B cell (primary cell): ENCODE measurements at places on chromosomes 12 and 14. TPM values are rescaled to one million over a fixed set of nuclear protein-coding genes. Genes with fewer than 3 reads are reported as not detected.
A peak's percentile ranks its signal among the peaks of the same experiment; 100 is the strongest.

The ERBB3 gene
- not detected in 2 replicates for total RNA-seq

The EPS8 gene
- 0.78 and 0.96 TPM in 2 replicates for total RNA-seq

The ADAM21 gene
- 0.24 TPM in 1 of 2 replicates, not detected in the other for total RNA-seq

The CDC42BPB gene
- 52.5 and 59.2 TPM in 2 replicates for total RNA-seq

DNA sequence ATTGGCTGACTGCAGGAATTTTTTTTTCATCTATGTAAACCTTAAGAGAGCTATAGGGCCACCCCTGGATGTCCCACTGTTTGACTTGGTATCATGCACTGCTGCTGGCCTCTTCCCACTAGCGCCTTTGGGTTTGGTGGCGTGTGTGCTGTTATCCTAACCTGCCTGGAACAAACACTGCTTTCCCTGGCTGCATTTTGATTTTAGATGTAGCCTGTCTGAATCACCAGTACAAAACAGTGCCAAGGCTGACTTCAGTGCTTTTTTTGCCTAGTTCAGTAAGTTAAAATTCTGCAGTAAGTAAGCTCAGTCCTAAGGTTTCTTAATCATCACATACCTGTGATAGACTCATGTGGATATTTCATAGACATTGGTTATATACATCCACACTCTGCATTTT, 99.2 kb downstream of the EML1 start:
- no peak for DNase-seq
- no peaks in the 10 kb centered on the region for H3K27me3 ChIP-seq
- no peak overlapping the region for H3K4me3 ChIP-seq
- H3K36me3 ChIP-seq: no peaks in the 10 kb centered on the region

GRCh38 chr12:52009081-52009751, 2.5 kb downstream of the TAMALIN start:
- peak overlapping the region; percentile 91 for H3K27ac ChIP-seq
- no peak overlapping the region for H3K4me3 ChIP-seq
- peaks cover 26% of the 10 kb centered on the region for H3K4me1 ChIP-seq
- H3K27me3 ChIP-seq: no peaks in the 10 kb centered on the region
- peaks cover 28% of the 10 kb centered on the region for H3K36me3 ChIP-seq

DNA sequence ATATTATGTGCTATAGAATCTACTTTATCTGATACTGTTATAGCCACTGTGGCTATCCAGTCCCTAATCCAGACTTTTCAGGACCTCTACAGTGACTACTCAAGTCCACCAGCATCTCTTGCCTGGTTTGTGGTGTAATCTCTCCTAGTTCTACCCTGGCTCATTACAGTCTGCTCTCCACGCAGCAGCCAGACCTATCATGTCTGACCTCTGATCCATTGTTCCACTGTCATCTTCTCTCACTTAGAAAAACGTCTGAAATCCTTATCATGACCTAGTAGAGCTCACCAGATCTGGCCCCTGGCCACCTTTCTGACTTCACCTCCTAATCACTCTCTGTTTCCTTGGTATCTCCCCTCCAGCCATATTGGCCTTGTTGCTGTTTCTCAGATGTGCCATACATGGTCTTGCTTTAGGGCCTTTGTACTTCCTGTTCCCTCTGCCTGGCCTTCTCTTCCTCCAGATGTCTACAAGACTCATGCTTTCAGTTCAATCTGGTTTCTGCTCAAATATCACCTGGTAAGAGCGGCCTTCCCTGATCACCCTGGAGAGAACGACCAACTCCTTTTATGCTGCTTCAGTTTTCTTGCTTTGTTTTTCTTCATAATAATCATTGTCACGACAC, 475.5 kb downstream of the AACS start:
- no peaks in the 10 kb centered on the region for H3K36me3 ChIP-seq
- H3K4me1 ChIP-seq: no peaks in the 10 kb centered on the region
- H3K27me3 ChIP-seq: no peaks in the 10 kb centered on the region

DNA sequence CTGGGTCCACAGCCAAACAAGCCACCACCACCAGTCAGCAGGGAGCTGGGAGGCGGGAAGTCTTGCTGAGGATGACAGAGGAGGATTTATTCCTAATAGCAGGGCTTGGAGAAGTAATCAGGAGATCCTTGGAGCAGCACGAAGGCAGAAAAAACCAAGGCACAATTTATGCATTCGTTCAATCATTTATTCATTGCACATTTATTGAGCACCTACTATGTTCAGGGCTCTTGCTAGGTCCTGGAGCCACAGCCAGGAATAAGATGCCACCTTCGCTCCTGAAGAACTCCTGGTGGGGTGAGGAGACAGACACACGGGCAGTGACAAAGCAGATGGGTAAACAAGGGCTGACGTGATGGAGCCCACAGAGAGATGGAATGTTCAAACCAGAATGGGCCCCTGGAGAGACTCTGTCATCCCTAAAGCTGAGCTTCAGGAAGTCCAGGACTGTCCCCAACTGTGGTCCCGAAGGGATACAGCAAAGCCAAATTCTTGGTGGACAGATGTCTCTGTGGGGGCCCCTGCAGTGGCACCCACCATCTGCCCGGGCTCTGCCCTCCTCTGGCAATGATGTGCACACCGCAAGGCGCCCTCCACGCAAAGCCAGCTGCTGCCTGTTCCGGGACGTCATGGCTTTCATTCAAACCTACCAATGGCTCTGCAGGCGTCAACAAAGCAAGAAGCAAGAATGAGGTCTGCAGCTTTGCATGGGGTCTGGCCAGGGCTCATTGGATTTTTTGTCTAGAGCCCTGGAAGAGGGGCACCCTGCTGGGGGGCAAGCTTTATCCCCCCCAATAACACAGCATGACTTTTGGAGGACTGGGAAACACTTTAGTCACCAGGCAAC, 3.0 kb upstream of the TESC start:
- no peak overlapping the region for H3K4me3 ChIP-seq
- H3K27me3 ChIP-seq: peaks cover 7% of the 10 kb centered on the region
- no peak overlapping the region for H3K27ac ChIP-seq
- DNase-seq: no peak

DNA sequence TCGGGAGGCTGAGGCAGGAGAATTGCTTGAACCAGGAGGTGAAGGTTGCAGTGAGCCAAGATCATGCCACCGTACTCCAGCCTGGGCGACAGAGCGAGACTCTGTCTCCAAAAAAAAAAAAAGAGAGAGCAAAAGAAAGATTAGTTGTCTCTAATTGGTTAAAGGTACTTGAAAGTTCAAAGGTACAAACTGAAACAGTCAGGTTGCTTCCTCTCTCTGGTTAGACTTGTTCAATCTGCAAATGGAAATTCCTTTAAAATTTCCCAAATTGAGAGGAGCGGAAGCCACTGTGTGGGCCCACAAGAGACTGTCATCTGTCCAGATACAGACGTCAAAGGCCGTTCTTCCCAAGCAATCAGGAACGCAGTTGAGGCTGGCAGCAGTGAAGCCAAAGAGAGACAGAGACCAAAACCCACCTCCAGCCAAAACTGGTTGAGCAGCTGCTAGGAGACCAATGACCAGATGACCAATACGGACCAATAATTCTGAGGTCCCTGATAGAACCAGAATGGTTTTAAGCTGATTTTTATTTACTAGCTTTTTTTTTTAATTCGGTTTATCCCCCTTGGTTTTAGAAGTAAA, 63.6 kb downstream of the GCH1 start:
- H3K4me1 ChIP-seq: no peaks in the 10 kb centered on the region
- no peak overlapping the region for H3K27ac ChIP-seq
- peaks cover 10% of the 10 kb centered on the region for H3K36me3 ChIP-seq
- H3K27me3 ChIP-seq: no peaks in the 10 kb centered on the region
- DNase-seq: no peak
- no peak overlapping the region for H3K4me3 ChIP-seq

DNA sequence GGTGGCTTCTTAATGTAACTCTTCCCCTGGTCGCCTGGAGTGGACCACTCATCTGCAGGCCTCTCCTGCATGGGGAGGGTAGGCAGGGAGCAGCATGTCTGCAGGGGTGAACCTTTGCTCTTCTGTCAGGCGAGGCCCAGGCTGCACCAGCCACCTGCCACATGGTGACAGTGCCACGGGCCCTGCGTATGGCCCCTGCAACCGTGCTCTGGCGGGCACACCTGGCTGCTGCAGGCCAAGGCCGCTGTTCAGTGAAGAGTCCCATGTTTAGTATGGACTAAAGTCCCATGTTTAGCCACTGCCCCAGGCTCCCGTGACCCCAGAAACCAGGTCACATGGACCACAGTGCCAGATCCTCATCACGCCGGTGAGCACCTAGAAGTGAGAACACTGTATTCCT, 187.0 kb downstream of the ADGRD1 start:
- H3K4me3 ChIP-seq: no peak overlapping the region
- no peaks in the 10 kb centered on the region for H3K36me3 ChIP-seq
- H3K4me1 ChIP-seq: no peaks in the 10 kb centered on the region
- no peaks in the 10 kb centered on the region for H3K27me3 ChIP-seq
- no peak overlapping the region for H3K27ac ChIP-seq

- H3K4me3 ChIP-seq: peak overlapping the region; percentile 81
- DNase-seq: no peak
- H3K27me3 ChIP-seq: no peaks in the 10 kb centered on the region
Observed at GRCh38 chr14:63642656-63643382, 1.1 kb upstream of the WDR89 start.

DNA sequence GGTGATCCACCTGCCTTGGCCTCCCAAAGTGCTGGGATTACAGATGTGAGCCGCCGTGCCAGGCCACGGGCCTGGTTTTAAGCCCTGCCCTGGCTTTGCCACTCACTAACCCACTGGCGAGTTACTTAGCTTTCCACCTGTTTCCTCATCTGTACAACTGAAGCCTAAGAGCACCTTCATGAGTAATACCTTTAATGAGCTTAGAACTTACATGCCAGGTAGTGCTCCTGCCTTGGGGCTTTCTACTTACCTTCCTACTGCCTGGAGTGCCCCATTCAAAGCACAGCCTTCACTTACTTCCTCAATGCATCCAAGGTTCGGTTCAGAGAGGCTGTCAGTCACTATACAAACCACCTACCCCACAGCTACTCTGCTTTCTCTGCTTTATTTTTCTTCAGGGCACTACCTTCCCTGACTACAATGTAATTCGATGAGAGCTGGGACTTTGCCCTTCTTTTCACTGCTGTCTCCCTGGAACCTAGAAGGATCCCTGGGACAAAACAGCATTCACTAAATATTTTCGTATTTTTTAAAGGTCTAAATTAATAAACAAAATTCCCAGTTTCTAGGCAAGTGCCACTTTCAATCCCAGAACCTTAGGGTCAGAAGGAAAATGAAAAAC, 13.8 kb downstream of the ZCCHC8 start:
- no peak overlapping the region for H3K4me3 ChIP-seq
- DNase-seq: no peak
- H3K4me1 ChIP-seq: no peaks in the 10 kb centered on the region
- H3K36me3 ChIP-seq: peaks cover 20% of the 10 kb centered on the region

DNA sequence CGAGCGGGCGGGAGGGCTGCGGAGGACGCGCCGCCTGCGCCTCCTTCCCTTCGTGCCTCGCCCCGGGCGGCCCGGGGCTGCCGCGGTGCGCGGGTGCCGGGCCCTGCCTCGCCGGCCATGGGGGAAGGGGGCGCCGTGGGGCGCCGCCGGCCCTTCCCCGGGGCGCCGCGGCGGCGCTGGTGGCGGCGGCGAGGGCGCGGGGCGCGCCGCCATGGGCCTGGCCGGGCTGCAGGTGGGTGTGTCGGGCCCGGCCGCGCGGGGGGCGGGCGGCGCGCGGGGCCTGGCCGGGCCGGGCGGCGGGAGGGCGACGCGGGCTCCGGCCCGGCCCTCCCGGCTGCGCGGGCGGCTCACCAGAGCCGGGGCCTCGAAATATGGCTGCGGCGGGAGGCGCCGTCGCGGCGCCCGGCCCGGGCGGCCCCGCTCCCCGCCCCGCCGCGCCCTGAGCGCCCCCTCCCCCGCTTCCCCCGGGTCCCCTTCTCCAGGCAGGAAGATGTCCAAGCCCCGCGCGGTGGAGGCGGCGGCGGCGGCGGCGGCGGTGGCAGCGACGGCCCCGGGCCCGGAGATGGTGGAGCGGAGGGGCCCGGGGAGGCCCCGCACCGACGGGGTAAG, 5.1 kb downstream of the KMT5A start:
- peaks cover 22% of the 10 kb centered on the region for H3K4me1 ChIP-seq
- no peaks in the 10 kb centered on the region for H3K27me3 ChIP-seq

DNA sequence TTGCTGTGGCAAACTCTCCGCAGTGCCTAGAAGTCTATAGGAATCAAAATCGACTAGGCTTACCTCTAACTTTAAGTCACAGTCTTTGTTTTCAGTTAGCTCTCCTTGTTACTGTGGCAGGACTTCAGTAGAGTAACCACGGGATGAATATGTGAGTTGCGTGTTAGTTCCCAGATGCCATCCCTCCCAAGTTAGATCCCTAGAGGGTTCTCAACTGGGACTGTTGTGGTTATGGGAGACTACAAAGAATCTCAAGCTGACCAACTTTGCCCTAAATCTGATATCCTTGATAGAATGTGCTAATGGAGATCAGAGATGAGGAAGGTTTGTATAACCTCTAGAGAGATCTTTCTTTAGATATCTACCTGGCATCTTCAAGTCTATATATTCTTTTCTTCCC, 208.1 kb downstream of the AKAP6 start:
- no peaks in the 10 kb centered on the region for H3K36me3 ChIP-seq
- no peak overlapping the region for H3K27ac ChIP-seq
- H3K4me1 ChIP-seq: no peaks in the 10 kb centered on the region
- H3K4me3 ChIP-seq: no peak overlapping the region
- no peaks in the 10 kb centered on the region for H3K27me3 ChIP-seq
- no peak for DNase-seq

GRCh38 chr14:37776791-37777499, 181.5 kb downstream of the TTC6 start:
- no peaks in the 10 kb centered on the region for H3K36me3 ChIP-seq
- no peak overlapping the region for H3K27ac ChIP-seq

- peaks cover 12% of the 10 kb centered on the region for H3K4me1 ChIP-seq
- H3K4me3 ChIP-seq: no peak overlapping the region
- DNase-seq: no peak
- no peaks in the 10 kb centered on the region for H3K27me3 ChIP-seq
Observed at GRCh38 chr14:65070471-65070976, 31.8 kb downstream of the MAX start.

- no peak overlapping the region for H3K27ac ChIP-seq
- H3K36me3 ChIP-seq: no peaks in the 10 kb centered on the region
- H3K4me3 ChIP-seq: no peak overlapping the region
- H3K4me1 ChIP-seq: peaks cover 9% of the 10 kb centered on the region
Observed at GRCh38 chr12:3300833-3301401, 190.1 kb upstream of the PRMT8 start.

- H3K4me3 ChIP-seq: no peak overlapping the region
- no peaks in the 10 kb centered on the region for H3K36me3 ChIP-seq
- H3K27ac ChIP-seq: no peak overlapping the region
- peaks cover 9% of the 10 kb centered on the region for H3K4me1 ChIP-seq
Observed at GRCh38 chr12:1799051-1799881, 21.1 kb upstream of the LRTM2 start.
